Tibial nerve (tissue), 4 donors: ENCODE measurements at places on chromosomes 16 and 17.

- DNase-seq = no peak
Observed at GRCh38 chr17:72373910-72374741, 253.3 kb downstream of the SOX9 start.

DNA sequence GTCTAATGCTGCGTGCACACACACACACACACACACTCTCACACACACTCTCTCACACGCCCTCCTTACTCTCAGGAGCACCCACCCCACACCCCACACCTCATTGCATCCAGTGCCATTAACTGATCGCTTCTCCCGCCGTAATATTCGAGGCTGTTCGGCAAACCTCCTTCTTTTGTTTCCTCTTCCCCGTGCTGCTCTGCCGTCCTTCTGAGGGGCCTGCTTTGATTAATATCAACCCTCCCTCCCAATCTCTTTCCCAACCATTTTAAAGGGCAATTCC, 156.2 kb upstream of the TNRC6C start:
- DNase-seq = no peak

DNA sequence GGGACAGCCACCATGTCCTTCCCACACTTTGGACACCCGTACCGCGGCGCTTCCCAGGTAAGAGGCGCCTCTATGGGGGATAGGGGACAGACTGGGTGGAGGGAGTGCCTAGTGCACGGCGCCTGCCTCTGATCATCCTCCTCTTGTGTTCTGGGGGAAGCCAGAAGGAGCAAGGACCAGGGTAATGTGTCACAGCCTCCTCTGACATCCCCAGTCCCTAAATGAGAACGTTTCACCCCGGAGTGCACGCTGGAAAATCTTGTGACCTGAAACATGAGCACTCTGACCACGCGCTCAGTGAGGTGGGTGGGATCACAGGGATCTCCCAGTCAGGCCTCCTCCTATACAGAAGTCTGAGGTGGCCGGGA, 1.1 kb downstream of the IRX6 start:
- DNase-seq = no peak

- DNase-seq = no peak
Observed at GRCh38 chr16:78235876-78236275, 136.4 kb downstream of the WWOX start.

DNA sequence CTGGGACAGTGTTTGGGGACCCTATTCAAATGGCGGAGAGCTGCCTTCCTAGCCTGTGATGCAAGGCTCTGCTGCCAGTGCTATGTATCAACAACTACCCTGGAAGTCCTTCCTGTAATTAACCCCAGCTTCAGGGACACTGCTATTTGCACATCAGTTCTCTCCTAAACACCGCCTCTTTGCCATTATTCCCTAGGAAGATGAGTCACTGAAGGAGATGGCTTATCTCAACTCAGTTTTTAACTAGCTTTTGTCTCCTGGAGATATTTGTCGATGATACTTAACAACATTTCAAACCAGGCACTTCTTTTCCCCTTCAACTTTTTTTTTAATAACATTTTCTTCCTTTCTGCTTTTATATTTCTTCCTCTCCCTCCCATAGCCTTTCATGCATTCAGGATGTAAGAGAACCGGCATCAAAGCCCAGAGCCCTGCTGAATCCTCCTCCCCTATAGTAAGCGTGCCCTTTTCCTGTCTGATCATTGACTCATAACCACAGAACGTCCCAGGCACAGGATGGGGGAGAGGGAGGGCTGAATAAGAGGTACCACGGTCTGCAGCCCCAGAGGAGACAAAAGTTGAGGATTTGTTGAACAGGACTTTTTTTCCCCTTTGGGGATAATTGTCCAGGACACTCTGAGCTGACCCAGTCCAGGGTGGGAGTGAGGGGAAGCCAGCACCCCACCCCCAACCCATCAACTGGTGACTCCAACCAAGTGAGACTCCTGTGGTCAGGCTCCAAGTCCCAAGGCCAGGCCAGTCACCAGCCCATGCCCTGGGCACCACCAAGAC, 387.8 kb upstream of the SALL1 start:
- no peak for DNase-seq

DNA sequence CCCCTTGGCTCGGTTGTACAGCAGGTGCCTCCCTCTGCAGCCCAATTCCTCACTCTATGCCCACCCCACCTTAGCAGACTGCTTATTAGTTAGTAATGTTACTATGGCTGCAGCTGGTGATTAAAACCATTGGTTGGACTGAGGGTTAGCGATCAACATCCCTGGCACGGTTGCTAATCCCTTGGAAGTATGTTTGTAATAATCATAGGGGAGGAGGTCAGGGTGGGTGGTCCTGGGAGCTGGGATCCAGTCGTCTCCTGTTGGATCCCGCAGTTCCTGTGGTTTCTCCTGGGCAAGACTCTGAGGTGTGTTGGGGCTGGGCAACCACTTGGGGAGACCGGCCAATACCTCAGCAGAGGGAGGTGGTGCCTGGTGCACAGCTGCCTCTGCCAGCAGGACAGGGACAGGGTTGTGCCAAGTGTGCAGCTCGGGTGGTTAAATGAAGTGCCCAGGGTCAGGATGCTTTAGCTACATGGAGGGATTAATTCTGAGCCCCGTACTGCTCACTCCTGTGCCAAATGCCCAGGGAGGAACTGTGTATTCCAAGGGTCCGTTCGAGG, 38.0 kb downstream of the FZD2 start:
- DNase-seq = no peak

DNA sequence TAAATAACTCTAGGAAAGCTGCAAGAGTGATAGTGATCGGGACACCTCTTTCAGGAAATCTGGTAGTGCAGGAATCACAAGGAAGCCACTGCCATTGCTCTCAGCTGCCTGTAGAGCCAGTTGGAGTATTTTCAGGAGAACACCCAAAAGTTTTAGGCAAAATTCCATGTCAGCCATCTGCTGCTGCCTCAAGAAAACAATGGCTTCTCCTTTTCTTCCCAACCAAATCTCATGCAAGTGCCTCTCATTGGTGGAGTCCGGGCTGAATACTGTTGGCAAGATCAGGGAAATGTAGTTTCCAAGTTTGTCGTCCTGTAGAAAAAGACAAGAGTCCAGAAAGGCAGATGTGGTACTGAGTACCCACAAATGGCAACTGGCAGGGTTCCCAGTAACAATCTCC, 54.9 kb upstream of the TANC2 start:
- DNase-seq = no peak

DNA sequence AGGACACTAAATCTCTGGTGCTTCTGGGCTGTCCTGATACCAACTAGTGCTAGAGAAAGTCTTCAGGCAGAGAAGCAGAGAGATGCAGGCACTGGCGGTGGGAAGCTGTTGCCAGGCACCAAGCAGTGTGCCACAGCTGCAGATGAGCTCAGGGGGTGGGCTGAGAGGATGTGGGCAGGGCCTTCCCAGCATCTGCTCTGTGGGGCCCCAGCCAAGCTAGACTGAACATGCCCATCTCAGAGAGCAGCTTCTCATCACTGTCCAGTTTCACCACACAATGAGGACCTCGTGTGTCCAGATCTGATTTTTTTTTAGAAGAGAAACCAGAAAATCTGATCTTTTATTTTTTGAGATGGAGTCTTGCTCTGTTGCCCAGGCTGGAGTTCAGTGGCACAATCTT, 17.1 kb downstream of the PSKH1 start:
- no peak for DNase-seq

GRCh38 chr17:73348018-73348828, 36.4 kb upstream of the CDC42EP4 start:
- DNase-seq = no peak

GRCh38 chr16:12628536-12628935, 175.2 kb downstream of the CPPED1 start:
- DNase-seq = no peak

GRCh38 chr17:1580979-1581676, 18.5 kb upstream of the PITPNA start:
- no peak for DNase-seq

- DNase-seq = no peak
Observed at GRCh38 chr17:77564278-77564920, 394.1 kb upstream of the TNRC6C start.

GRCh38 chr16:58127033-58127556, 2.1 kb downstream of the CFAP20 start:
- DNase-seq = no peak

DNA sequence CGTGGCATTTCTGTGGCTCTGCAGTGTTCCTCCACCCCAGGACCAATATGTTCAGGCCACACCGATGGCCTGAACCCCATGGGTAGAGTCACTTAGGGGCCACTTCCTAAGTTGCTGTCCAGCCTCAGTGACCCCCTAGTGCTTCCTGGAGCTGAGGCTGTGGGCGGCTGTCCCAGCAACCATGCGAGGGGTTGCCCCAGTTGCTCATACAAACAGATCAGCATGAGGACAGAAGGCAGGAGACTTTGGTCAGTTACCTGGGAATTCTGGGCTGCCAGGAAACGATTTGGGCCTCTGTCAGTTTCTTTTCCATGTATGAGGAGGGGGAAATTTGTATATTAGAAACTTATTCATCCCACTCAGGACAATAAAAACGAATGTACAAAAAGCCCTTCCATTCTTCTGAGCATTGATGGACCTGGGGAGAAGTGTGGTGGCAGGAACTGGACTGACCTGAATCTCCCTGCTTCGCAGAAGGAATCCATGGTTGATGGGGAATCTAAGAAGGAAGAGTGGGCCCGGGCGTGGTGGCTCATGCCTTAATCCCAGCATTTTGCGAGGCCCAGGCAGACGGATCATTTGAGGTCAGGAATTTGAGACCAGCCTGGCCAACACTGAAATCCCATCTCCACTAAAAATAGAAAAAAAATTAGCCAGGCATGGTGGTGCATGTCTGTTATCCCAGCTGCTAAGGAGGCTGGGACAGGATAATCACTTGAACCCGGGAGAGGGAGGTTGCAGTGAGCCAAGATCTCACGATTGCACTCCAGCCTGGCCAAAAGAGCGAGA, 4.9 kb upstream of the IL32 start:
- DNase-seq = no peak

GRCh38 chr17:3828151-3828851, 17.7 kb downstream of the NCBP3 start:
- no peak for DNase-seq

- no peak for DNase-seq
Observed at GRCh38 chr16:28294201-28294600, 1.9 kb downstream of the SBK1 start.

DNA sequence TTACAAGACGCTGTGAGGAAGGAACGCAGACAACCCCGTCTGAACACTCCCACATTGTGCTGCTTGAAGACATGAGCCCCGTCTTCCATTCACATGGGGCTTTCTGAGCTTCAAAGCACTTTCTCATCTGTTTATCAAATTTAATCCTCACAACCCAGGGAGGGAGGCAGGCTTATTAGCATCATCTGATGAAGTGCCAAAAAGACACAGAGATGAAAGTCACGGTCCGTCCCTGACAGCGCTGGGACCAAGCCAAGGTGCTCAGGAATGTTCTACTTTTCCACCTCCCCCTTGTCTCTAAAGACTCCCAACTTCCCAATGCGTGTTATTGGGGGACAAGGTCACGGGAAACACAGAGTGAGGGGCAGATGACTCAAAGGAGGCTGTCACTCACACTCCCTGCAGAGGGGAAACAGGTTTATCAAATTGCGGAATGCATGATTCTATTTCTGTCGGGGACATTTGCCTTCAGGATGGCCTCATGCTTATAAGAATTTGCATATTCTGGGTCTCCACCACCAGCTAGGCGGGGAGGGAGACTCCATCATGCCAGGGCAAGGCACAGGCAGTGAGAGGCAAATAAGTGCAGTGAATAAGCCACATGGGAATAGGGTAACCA, 10.7 kb downstream of the XYLT1 start:
- peak; percentile 45 for DNase-seq

GRCh38 chr16:79673635-79674034, 73.1 kb upstream of the MAF start:
- no peak for DNase-seq

- peak; percentile 3 for DNase-seq
Observed at GRCh38 chr17:50046179-50046578, 9.7 kb upstream of the ITGA3 start.

GRCh38 chr17:42067371-42068091, 17.1 kb upstream of the C17orf113 start:
- DNase-seq = peak; percentile 66

GRCh38 chr17:79986411-79987186, 49.1 kb downstream of the TBC1D16 start:
- no peak for DNase-seq

GRCh38 chr16:89410794-89411309, 79.5 kb downstream of the ANKRD11 start:
- DNase-seq = peak; percentile 43

GRCh38 chr17:44218344-44219107, 949 bp downstream of the UBTF start:
- DNase-seq = peak; percentile 72

DNA sequence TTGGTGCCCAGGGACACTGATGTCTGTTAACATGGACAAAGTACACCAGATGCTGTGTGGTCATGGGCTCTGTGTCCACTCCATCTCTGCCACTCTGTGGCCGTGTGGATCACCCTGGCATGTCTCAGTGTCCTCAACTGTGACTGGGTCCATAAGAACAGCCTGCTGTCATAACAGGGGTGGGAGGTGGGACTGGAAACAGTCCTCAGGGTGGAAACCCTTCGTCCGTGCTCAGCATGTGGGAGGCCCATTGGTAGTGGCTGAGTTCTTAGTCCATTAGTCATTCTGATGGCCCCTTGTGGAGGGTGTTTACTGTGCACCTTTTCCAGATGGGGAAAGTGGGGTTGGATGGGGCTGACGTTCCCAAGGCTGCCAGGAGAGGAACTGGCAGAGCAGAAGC, 12.8 kb downstream of the FLYWCH2 start:
- DNase-seq = no peak

GRCh38 chr17:80270836-80271235, 10.2 kb downstream of the RNF213 start:
- DNase-seq = no peak

GRCh38 chr16:78549366-78549765, 449.9 kb downstream of the WWOX start:
- DNase-seq = no peak

GRCh38 chr16:84294117-84294516, 561 bp upstream of the WFDC1 start:
- no peak for DNase-seq

- DNase-seq = no peak
Observed at GRCh38 chr17:57481910-57482391, 225.6 kb downstream of the MSI2 start.

GRCh38 chr17:80698297-80698696, 153.7 kb downstream of the RPTOR start:
- no peak for DNase-seq

- no peak for DNase-seq
Observed at GRCh38 chr16:27374221-27374803, 27.7 kb upstream of the IL21R start.

DNA sequence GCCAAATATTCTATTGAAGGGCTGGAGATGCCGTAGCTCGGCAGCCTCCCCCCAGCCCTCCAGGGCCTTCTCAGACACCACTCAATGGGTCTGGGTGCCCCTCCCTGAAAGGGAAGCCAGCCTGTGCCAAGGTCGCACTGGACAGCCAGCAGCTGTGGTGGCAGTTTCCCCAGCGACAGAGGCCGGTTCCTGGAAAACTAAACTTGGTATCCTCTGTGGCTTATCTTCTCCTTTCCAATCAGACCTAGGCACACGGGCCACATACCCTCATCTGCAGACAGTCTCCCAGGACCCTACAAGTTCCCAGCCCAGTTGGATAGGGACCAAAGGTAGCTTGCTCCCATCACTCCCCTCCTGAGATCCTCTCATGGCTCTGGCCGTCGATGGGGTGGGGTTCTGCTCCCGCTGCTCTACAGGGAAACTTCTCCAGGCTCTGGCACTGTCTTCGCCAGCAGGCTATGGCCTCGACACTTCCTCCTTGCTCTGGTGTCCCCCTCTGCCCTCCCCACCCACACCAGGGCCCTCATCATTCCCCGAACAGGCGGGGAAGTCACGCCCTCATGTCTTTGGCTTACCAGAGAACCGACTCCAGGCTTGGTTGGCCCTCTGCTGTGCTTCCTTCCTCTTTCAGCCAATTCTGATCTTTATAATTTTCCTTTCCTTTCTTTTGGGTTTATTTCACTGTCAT, 18.3 kb upstream of the IL21R start:
- no peak for DNase-seq
